CD4-positive, CD25-positive, alpha-beta regulatory T cell (primary cell): ENCODE measurements at places on chromosomes 3 and 15. TPM values are rescaled to one million over a fixed set of nuclear protein-coding genes. Genes with fewer than 3 reads are reported as not detected.

DNA sequence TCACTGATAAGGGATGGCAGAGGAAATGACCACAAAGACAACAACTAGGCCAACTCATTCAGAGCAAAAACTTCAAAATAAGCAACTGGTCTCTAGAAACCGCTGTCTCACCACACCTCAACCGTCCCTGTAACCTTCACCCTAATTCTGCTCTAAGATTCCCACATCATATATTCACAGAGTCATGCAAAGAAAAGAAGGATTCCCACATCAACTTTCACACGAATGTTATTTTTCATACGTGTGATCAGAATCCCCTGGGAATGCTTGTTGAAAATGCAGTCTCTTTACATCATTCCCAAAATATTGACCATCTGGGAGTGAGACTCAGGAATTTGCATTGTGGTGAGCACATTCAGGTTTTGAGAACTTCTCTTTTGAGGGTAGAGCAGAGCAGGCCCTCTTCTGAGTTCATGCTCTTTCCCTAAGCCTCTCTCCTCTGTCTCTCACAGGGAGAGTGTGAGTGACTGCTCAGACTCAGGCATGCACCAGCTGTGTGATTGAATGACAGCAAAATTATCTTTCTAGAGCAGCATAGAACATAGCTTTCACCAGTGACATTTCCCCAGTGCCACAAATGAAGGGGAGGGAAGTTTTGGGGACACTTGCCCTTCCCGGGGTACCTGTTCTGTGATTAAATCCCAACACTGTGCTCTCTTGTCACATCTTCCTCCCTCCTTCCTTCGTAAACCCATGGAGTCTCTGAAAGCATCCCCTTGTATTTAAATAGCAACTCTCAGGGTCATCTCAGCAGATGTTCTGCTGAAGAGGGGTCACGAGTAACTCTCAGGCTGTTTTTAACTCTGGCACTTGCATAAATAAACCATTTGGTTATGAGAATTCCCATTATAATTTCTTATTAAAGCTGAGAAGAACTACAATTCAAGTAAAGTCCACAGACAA lies 170.9 kb downstream of the PLCL2 start:
- H3K27ac ChIP-seq = no peak overlapping the region
- H3K4me1 ChIP-seq = peaks cover 8% of the 10 kb centered on the region
- no peak for DNase-seq
- H3K27me3 ChIP-seq = no peaks in the 10 kb centered on the region
- H3K36me3 ChIP-seq = peaks cover 18% of the 10 kb centered on the region

GRCh38 chr3:69541711-69542088 lies 155.8 kb upstream of the FRMD4B start:
- H3K4me1 ChIP-seq = no peaks in the 10 kb centered on the region
- no peaks in the 10 kb centered on the region for H3K36me3 ChIP-seq
- H3K27ac ChIP-seq = no peak overlapping the region

The SUCNR1 gene
- 0.17 TPM for total RNA-seq

The ANKRD34C gene
- not detected for total RNA-seq

The TNNC1 gene
- 3.9 TPM for total RNA-seq

The KNG1 gene
- total RNA-seq = not detected

The ZMYND10 gene
- 1.6 TPM for total RNA-seq

The GNB5 gene
- 87.6 TPM for total RNA-seq
